ENCODE measurements at places on chromosomes 16 and 17.

DNA sequence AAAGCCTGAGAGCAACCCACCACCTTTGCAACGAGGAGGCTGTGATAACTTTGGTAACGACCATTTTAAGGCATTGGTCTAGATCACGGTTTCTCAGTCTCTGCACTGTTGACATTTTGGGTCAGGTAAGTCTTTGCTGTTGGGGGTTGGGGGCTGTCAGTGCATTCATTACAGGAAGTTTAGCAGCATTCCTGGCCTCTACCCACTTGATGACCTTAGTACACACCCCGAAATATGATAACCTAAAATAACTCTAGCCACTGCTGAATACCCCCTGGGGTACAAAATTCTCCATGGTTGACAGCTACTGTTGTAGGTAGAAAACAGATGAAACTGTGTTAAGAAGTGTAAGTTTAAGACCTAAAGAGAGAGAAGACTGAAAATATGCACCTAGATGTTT, 36.3 kb downstream of the ADAMTS18 start:
- no peak for DNase-seq

- no peak for DNase-seq
These were observed 4.4 kb upstream of the CYLD start for GRCh38 chr16:50737420-50737959.

GRCh38 chr16:50266337-50267091, at the start of gene ADCY7:
Gene ADCY7 (plus strand): TSS chr16:50266551. CDS start chr16:50288180, 21,629 bp downstream.
- peak; percentile 81 for DNase-seq

GRCh38 chr16:16067127-16067526, 117.7 kb downstream of the ABCC1 start:
- DNase-seq, result no peak

- DNase-seq, result no peak
These were observed at the start of gene ANKRD13B for GRCh38 chr17:29592850-29593551. Gene ANKRD13B (plus strand): TSS chr17:29593132. CDS start chr17:29593622, 490 bp downstream.

GRCh38 chr16:914440-914839, 56.3 kb downstream of the LMF1 start:
- DNase-seq, result no peak

GRCh38 chr17:55314061-55314783, 49.5 kb downstream of the HLF start:
- DNase-seq, result no peak

DNA sequence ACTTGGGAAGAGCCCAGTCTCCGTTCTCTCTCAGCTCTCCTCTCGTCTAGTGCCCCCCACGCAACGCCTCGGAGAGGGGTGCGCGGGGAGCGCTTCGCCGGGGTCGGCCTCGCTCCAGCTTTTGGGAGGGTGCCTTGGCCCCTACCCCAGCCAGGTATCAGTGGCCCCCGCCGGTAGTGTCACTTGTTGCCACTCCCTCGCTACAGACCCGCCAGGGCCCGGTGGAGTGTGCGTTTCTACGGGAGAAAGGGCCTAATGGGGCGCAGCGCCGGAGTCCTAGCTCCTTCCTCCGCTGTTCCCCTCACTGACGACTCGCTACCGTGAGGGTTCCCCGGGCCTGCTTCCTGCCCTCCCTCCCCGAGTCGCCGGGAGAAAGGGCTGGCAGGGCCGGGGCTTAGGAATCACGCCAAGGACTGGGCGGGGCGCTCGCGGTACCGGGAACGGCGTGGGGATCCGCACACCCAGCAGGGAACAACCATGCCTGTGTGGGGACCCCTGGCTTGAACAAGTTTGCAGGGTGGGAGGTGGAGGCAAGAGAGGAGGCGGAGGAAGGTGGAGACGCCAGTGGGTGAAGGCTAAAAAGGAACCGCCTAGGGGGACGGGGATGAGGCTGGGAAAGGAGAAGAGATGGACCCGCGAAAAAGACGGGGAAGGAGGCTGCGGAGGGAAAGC, 997 bp upstream of the CDH11 start:
- no peak for DNase-seq
